ENCODE measurements at places on chromosomes 1 and 21.

GRCh38 chr1:100036718-100037655 is 67.2 kb downstream of the SLC35A3 start:
- DNase-seq = no peak

DNA sequence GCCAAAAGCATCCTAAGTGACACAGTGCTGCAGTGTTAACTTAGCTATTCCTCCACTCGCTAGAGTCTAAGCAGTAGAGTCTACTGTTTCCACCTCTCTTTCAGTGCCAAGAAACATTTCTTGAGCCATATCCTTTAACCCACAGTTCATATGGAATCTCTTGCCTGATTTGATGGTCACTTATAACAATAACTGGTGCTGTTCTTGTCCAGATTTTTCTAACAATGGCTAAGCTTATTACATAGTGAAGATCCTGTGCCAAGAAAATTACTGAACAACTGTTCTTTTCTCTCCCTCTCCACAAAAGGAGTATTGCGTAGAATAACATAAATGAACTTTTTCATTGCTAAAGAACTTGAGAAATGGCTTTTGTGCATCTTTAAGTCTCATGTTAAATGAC is 121.3 kb downstream of the CDC7 start:
- no peak for DNase-seq

DNA sequence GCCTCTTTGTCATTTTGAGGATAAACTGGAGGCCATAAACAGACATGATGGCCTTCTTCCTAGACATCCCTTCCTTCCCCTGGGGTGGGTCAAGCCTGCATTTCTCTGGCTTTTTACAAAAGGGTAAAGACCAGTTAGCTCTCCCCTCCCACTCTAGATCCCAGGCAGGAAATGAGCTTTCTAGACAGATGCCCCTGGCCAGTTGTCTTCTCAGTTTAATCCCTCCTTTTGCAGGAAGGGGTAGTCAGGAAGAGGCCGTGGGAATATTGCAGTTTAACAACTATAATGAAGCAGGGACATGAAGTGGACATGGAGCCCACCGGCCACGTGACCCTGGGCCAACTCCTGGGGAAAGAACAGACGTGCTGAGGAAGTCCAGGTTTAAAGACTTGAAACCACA is 85.7 kb downstream of the NID1 start:
- no peak for DNase-seq

DNA sequence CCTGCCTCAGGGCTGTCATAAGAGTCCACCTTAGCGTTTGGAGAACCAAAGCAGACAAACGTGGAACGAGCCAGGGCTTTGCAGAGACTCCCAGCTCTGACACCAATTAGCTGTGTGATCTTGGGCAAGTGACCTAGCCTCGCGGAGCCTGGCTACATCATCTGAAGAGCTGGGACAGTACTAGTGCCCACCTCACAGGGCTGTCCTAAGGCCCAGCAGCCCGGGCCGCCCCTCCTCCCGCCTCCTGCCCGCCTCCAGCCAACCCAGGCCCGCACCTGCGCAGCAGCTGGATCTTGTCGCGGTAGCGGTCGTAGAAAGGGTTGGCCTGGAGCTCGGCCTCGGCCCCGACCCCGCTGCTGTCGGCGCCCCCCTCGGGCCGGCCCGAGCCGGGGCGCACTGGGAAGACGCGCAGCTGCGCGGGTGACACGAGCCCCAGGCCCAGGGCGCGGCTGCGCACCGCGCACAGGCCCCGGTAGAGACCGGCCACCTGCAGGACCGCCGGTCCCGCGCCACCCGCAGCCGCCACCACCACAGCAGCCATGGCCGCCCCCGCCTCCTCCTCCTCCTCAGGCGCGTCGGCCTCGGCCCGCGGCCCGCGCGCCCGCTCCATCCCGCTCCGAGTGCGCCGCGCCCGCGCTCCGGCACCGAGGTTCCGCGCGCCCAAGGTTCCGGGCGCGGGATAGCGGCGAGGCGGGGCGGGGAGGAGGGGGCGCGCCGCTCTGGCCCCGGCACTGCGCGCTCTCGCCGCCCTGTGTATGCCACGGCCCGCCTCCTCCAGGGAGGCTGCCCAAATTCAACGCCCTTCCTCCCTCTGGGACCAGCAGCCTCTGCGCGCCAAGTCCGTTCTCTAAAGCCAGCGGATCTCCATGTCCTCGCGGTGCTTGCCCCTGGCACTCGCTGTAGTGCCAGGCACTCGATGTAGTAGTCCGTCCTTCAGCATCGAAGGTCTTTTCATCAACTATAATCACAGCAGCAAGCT is at the start of gene ATPAF1:
Gene ATPAF1, minus strand, starts transcription at position 583 of the 979 bp plus-strand sequence. Its CDS starts 42 bp downstream, at position 541.
- DNase-seq = peak; percentile 25

DNA sequence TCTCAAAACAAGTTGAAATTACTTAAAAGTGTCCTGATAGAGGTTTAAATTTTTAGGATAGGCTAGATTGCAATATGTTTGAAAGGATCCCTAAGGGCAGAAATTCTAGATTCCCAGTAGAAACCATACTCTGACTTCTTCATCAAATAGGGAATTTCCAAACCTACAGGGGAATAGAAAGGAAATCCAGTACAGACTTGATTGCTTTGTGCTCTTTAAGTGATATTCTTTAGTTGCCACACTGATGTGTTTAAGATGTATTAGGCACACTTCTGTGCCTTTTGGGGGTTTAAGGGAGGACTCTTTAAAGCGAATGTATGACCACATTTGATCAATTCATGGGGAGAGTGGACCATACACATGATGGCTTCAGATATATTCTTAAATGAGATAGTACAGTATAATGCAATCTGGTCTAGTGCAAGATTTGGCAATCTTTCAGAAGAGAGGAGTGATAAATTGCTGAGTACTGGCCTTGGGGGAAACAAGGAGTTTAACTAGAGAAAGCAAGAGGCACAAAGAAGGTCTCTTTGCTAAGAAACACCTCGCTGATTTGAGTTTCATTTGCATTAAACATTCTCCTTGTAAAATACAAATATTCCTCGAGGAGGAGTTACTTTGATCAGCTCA is 268.8 kb upstream of the NR5A2 start:
- no peak for DNase-seq

- DNase-seq = no peak
These were observed 18.5 kb upstream of the LYPLAL1 start for GRCh38 chr1:219155135-219155534.

GRCh38 chr1:207654320-207654719 is 9.4 kb downstream of the CR1L start:
- DNase-seq = no peak

DNA sequence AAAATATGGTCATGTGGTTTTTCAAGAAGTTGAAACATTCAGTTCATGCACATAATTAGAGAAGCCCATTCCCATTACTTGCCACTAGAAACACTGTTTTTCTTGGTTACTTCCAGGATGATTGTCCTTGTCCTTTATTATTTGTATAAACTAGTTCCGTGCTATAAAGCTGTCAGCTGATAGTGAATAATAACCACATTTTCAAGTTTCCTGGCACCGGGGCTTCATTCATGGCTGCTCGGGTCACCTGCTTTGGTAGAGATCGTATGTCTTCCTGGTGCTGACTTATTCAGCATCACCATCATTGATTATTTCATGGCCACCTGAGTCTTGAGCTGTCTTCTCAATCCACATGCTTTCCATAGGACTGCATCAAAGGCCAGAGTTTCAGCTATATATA is 62.9 kb upstream of the ZNF326 start:
- DNase-seq = no peak

Measured in memory B cell (primary cell).